Endodermal cell (in vitro differentiated cells): ENCODE measurements at places on chromosomes 11 and 22. TPM values are rescaled to one million over a fixed set of nuclear protein-coding genes. Genes with fewer than 3 reads are reported as not detected.

DNA sequence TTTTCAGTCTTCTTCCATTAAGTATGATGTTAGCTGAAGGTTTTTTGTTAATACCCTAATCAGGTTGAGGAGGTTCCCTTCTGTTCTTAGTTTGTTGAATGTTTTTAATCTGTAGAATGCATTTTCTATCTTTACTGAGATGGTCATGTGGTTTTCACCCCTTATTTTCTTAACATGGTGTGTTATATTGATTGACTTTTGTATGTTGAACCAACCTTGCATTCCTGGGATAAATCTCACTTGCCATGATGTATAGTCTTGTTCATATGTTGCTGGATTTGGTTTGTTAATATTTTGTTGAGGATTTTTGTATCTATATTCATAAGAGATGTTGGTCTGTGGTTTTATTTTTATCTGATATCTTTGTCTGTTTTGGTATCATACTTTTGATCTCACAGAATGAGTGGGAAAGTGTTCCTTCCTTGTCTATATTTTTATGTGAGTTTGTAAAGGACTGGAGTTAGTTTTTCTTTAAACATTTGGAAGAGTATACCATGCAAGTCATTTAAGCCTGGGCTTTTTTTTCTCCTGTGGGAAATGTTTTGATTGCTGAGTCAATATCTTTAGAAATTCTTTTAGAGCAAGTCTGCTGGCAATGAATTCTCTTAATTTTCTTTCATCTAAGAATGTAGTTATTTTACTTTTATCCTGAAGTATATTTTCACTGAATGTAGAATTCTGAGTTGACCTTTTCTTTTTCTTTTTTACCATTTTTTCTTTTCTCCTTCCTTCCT, 5.5 kb upstream of the P4HA3 start:
- DNase-seq = no peak

DNA sequence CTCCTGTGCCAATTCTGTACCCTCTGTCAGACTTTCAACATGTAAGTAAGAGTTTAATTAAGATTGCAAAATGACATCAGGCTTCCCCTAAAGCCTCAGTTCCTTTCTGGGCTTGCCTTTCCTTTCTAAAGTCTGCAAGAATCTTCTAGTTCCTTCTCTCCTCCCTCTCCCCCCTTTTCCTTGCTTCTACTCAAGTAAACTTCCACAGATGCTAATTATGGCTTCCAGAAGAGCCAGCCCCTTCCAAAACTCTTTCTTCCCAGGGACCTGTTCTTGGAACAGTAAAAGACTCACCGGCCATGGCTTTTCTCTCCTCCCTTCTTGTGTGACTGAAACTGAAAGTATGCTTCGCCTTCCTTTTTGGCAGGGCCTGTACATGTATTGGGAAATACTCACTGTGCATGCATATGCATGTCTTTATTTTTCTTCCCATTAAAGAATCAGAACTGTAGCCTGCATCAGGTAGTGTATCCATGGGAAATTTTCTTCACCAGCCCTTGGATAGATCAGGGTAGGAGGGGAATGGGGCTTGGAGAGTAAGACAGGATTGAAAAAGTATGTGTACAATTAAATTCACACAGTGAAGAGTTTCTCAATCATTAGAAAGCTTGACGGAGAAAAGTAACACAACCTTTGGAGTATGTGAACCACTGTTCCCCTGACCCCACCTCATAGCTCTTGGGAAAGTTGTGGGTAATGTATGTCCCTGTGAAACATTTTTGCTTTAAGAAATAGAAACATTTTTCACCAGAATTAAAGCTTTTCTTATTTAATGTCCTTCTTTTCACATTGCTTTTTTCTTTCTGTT, at the start of gene CASP1:
TSS of gene CASP1 (minus strand) at position 332 of the 808 bp plus-strand sequence. CDS start at position 301, 31 bp downstream.
- DNase-seq = no peak

GRCh38 chr11:122354025-122354697, 238.1 kb upstream of the BLID start:
- no peak for DNase-seq

DNA sequence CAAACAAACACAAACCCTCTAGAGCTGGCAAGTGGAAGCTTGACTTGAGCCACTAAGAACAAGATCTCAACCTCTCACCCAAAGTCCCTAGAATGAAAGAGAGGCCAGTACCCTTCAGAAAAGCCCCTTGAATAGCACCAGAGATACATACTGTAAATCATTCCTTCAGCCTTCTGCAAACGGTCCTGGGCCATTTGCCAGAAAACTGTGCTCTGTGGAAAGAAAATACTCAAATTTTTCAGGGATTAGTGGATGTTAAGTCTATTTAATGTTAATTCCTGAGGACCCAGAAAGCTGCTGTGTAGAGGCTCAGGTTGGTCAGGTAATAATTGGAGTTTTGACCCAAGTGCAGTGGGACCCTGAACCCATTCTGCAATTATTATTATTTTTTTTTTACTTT, 16.9 kb downstream of the SERPINH1 start:
- no peak for DNase-seq

GRCh38 chr11:95486979-95487378, 256.0 kb upstream of the SESN3 start:
- DNase-seq = no peak

- no peak for DNase-seq
Measured at GRCh38 chr22:23750367-23750713, 572 bp downstream of the ZNF70 start.

DNA sequence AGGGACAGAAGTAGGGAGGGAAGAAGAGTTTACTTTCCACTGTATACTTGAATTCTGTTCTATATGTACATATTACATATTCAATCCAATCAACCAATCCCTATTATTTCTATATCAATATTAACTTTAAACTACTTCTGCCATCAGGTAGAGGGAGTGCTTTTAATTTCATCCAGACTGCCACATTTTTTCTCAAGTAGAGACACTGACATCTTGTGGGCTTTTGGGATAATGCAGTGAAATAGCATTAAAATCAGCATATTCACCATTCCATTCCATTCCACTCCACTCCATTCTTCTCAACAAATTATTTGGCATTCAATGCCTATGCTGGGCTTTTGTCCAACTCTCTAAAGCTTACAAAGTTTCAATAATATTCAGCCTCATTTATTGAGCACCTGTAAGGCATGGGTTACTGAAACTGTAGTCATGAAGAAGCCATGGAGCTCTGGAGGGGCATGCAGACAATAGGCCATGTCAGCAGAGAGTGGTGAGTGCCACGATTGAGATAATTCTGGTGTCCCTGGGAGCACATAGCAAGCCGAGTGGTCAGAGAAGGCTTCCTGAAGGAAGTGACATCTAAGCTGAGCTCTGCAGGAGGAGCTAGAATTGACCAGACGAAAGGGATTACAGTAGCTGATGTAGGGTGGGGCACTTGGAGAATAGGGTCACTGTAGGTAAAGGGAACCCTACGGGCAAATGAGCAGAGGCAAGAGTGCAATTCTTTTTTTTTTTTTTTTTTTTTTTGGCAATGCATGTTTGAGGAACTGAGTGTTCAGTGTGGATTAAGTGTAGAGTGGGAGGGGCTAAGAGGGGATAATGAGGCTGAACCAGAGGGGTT, 12.8 kb upstream of the CLPB start:
- no peak for DNase-seq

GRCh38 chr11:103486604-103487003, 377.4 kb downstream of the DYNC2H1 start:
- DNase-seq = no peak

DNA sequence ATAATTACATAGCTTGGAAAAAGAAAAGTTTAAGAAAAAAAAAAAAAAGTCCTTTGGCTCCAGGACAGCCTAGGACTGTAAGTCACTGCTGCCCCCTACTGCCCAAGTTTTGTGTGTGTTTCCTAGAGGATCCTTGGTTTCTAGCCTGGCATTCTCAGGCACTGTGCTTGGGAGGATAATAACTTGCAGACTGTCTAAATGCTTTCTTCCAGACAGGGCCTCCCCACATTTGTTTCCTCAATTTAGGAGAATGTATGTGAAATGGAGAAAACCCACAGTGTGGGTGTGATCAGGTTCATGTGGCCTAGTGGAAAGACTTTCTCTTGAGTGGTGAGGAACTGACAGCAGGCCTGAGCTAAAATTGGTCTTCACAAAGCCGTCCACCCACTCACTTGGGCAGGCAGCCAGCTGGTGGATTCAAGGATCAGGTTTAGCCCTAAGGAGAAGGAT, 191.0 kb downstream of the NAV2 start:
- peak; percentile 94 for DNase-seq

GRCh38 chr11:413120-414081, 1.4 kb downstream of the SIGIRR start:
- no peak for DNase-seq

Gene CARNS1
- total RNA-seq = 1.6 and 2.2 TPM in 2 replicates

Gene USP28
- total RNA-seq = 61.7 to 108 TPM (median 67.0 TPM) in 3 replicates

Gene TNNT3
- total RNA-seq = not detected in 2 replicates

Gene RTN4RL2
- total RNA-seq = 0.94 to 1.5 TPM (median 1.4 TPM) in 3 replicates
